Stimulated activated CD8-positive, alpha-beta memory T cell treated with anti-CD3 and anti-CD28 coated beads, Interleukin-7, amount 100 ng/mL, for 48 hours (primary cell): ENCODE measurements at places on chromosomes 13 and 19.

DNA sequence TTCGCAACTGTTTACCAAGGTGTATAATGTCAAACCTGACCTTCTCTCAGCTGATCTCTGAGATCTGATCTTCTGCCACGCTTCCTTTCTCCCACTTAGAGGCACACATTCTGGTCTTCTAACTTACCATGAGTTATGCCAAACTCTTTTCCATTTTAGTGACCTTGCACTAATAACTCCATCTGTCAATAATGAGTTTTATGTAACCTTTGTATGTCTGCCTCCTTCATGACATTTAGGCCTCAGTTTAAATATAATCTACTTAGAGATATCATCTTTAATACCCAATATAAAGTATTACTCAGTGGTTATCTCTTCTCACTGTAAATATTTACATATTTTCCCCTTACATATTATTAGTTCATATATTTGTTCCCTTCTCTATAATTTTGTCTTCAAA lies 827.5 kb upstream of the PCDH20 start:
- no peak for DNase-seq

GRCh38 chr13:19674898-19675297 lies 41.4 kb downstream of the MPHOSPH8 start:
- no peak for DNase-seq

DNA sequence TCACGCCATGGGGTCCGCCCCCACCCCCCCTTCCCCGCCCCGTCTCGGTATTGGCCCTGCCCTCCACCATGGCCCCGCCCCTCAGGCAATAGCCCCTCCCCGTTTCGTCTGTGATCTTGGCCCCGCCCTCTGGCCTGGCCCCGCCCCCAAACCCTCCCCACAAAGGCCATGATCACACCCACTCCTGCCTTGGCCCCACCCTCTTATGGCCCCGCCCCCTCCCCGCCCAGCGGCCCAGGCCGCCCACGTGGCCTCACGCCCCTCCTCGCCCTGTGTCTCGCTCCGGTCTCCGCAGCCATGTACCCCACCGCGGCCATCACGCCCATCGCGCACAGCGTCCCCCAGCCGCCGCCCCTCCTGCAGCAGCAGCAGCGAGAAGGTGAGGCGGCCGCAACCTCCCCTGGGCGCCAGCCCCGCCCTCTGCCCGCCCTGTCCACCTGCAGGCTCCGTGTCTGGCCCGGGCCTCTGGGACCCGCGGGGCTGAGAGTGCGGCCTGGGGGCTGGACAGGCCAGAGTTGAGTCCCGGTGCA lies 61.3 kb downstream of the CELF5 start:
- DNase-seq = peak; percentile 6

DNA sequence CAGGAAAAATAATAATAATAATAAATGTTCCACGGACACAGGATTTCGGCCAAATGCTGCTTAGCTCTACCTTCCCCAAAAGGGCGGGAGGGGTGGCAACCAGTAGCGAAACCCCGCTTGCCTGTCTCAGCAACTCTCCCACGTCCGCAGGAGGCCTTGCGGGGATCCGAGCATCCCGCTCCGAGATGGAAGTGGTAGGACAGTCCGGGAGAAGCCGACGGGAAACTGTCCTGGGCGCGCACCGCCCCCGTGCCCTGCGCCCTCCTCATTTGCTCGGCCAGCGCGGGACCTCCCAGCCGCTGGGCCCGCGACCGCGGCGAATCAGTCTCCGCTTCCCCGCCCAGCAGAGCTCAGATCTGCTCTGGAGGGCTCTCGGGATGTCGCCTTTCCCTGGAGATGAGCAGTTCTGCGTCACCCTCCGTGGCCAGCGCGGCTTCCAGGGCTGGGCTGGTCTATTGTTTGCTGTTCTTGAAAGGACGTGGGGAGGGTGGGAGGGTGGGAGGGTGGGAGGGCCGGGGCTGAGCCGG lies 48.9 kb upstream of the PABPC3 start:
- DNase-seq = no peak

DNA sequence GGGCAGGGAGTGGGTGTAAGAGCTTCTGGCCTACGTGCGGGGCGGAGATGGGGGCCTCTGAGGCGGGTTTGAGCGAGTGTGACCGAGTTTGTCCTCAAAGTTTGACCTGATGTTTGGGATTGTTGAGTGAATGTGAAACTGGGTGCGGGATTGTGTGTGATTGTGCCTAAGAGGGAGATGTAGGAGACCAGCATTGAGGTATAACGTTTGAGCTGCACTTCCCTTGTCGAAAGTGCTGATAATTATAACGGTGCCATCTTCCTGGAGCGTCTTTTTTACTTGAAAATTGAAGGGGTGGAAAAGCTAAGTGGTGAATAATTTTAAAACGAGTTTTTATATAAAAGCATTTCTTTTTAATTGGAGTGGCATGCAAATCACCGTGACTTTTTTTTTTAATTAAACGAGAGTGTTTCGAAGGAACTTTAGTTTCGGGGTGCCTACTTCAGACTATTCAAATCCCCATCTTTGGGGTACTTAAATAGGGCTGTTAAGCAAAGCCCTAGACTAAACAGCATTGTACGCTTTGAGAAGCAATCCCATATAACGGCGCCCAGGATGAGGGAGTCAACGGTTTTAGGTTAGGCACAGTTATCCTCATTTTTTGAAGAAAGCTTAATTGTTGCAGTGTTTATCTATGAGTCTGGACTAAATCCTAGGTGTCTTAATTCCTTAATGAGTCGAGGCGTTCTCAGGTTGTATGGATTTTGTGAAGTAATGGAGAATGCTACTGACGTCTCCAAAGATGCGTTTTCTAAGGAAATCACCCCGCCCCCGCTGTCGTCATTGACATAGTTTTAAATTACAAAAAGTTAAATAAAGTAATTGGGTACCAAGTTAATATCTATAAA lies 594 bp downstream of the ZNF146 start:
- DNase-seq = no peak

DNA sequence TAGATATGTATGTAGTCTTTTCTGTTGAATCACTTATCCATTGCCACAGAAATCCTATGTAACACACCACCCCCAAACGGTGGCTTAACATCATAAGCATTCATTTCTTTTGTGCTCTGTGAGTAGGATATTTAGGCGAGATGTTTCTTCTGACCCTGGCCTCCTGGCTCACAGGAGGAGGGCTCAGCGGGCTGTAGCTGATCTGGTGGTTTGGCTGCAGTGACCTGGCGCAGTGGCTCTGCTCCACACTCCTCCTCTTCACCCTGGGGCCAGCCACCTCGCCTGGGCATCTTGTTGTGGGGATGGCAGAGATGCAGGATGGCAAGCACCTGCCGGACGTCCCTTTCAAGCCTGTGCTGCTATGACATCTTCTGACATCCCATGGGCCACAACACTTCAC lies 147.1 kb upstream of the IRS2 start:
- DNase-seq = no peak

DNA sequence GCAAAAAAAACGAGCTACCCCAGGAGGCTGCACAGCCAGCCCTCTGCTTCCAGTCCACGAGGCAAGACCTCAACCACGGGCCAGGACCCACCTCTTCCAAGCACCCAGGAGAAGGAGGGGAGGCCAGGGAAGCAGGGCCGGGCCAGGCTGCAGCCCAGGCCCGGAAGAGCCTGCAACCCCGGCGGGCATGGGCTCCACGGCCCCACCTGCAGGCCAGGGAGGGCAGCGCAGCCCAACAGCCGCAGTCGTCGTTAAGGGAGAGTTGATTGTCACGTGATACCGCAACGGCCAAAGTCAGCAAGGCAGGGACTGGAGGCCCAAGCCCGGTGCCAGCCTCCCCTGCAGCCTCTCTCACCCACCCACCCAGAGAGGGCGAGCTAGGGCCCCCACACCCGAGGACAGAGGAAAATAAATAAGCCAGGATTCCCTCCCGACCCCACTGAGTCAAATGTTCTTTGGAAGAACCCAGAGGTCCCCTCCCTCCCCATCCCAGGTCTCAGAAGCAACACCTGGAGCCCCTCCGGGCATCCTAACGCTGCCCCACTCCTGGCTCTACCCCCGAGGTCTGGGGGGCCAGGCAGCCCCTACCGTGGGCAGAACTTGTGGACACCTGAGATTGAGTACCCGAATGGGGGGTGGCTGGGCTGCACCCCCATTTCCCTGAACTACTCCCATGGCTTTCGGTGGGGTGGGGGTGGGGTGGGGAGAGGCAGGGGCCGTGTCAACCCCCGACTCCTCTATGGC lies 5.2 kb upstream of the REXO1 start:
- peak; percentile 66 for DNase-seq

GRCh38 chr13:78599645-78600279 lies 3.6 kb downstream of the POU4F1 start:
- no peak for DNase-seq

- DNase-seq = no peak
These were observed 79.6 kb downstream of the TEX26 start for GRCh38 chr13:31011901-31012654.

DNA sequence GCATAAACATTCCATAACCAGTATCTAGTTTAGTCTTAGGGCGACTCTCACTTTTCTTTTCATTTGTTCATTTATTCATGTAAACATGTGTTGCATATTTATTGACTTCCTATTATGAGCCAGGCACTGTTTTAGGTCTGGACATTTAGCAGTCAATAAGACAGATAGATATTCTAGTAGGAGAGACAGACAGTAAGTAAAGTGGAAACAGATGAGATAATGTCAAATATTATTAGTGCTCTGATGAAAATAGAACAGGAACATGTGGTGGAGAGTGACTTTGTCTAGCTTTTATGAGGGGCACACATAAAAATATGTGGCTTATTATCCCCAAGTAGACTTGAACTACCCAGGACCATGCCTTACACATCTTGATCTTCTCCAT lies 193.0 kb downstream of the NDFIP2 start:
- DNase-seq = no peak

- DNase-seq = no peak
These were observed 31.7 kb upstream of the USP29 start for GRCh38 chr19:57088133-57088532.

GRCh38 chr13:24161980-24162525 lies 1.5 kb downstream of the SPATA13 start:
- no peak for DNase-seq

DNA sequence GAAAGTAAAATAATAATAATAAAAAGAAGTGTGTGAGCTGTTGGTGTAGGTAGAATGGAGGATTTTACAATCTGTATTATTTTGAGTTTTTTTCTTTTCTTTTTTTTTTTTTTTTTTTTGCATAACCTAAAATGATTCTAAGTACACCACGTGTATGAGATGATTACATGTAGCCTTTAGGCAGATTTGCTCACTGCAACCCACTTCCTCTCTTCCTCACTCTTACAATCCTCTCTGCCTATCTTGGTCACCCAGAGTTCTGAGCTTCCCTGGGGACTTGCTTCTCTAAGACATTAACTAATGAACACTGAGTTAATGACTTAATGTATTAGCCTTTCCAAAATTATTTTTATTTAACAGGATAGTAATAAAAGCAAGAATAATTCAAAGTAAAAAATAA lies 1169.6 kb downstream of the EFNB2 start:
- DNase-seq = no peak

DNA sequence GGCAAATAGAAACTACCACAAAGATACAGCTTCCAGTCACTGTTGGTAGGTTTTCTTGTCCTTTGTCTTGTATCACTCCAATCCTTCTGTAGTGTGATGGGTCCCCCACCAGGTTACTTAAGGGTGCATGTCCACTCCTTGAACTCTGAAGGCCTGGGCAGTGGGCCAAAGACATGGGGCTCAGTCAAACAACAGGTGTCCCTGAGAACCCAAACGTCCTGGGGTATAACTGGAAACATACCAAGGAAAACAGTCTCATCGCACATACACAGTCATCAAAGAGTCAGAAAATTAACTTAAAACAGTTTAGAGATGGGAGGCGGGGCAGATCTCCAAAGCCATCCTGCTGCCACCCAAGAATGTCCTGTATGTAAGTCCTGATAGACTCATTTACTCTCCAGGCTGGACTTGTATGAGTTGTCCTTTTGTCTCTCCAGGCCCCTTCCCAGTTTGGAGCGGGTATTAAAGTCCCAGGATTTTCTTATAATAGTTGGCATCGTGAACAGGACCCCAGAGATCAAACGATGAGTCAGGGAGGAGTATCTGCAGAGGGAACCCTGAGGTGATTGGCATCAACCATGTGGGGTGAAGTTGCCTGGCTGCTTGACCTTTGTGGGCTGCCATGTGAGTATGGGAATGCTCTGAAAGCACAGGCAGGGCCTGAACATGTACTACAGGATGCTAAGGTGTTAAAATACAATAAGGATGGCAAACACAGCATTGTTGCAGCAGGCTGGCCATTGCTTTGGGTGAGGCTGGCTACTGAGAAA lies 613.2 kb upstream of the KLF12 start:
- DNase-seq = no peak

GRCh38 chr13:113403255-113404104 lies 39.5 kb upstream of the GRTP1 start:
- DNase-seq = no peak

- no peak for DNase-seq
These were observed 62.6 kb downstream of the MLLT1 start for GRCh38 chr19:6216996-6217751.

GRCh38 chr13:90107661-90108060 lies 1239.8 kb upstream of the MIR17HG start:
- no peak for DNase-seq

GRCh38 chr19:19062454-19063182 lies 1.2 kb upstream of the SLC25A42 start:
- no peak for DNase-seq

- no peak for DNase-seq
These were observed 141.0 kb downstream of the RFC3 start for GRCh38 chr13:33958964-33959363.

- DNase-seq = no peak
These were observed 9.5 kb downstream of the NFILZ start for GRCh38 chr19:8639821-8640401.

- DNase-seq = no peak
These were observed 11.1 kb downstream of the SLC7A10 start for GRCh38 chr19:33214596-33214995.

DNA sequence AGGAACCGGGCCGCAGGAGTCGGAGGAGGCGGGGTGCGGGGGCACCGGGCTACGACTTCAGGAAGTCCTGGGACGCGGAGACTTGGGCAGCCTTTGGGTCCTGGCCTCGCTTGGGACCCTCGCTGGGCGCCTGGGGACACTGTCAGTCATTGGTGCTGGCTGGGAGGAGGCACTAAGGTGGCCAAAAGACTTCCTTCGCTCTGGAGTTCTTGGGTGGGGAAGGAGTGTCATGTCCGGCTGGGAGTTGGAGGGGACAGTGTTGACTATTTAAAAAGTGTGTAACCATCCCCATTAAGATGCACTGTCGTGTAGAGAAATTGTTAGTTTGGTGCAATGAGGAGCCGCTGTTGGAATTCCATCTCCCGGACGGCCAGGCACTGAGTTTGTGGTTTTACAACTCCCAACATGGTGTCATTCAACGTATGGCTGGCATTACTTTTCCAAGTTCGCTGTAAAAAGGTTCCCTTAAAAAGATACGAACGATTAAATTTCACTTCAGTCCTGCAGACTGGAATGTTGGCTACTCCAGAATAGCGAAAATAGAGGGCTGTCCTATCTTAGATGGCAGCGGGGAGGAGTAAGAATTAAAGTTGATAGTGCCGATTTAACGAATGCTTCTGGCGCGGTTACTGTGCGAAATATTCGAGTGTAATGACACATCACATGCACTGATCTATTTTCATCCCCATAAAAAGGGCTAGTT lies 776 bp downstream of the DNAJC3 start:
- DNase-seq = no peak

DNA sequence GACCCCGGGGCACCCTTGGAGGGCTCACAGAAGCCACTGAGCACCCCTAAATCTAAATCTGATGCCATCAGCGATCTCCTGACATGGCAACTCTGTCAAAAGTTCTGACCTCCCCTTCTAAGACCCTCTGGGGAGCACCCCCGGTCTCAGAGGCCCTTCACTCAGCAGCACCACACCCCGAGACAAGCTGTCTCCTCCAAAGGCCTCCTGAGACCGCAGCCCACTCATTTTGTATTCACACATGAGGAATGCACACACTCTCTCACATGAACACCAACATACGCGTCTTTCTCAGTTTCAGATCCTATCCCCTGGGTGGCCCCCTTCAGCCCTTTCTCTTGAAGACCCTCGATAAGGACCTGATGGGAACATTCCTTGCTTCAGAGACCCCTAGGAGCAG lies 2.6 kb downstream of the NDUFA11 start:
- DNase-seq = no peak
